ENCODE measurements at places on chromosomes 7 and 10.

GRCh38 chr10:17174626-17175025 is 26.8 kb downstream of the TRDMT1 start:
- no peak for DNase-seq

GRCh38 chr10:78819361-78820006 is 249.3 kb upstream of the ZMIZ1 start:
- no peak for DNase-seq

DNA sequence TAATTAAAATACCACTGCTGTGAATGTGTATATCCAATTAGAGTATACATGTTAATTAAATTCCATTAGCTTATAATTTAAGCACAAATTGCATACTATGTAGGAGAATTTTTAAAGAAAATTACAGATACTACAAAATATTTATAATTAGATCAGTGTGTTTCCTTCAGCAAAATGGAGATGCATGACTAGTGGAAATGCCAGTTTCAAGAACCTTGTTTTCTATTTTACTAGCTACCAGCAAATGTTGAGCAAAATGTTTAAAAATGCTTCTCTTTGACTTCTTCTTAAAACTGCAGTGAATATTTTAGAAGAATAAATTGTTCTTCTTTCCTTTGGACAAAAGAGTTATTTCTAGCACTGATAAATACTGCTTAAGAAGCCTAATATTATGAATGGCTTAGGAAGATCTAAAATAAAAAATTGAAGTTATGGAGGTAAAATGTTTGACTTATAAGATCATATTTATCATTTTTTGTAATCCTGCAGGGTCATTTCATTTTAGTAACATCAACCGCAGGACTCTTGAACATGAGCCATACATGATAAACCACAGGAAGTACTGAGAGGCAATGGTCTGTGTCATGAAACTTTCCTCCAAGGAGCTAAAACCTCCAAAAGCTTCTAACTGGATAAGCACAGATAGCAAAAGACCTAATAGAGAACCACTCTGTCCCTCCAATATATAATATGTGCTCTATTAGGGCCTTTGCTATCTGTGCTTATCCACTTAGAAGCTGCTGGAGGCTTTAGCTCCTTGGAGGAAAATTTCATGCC is 1066.0 kb upstream of the CELF2 start:
- DNase-seq = no peak

GRCh38 chr10:43258211-43258561 is 8.7 kb downstream of the RASGEF1A start:
- DNase-seq = no peak

DNA sequence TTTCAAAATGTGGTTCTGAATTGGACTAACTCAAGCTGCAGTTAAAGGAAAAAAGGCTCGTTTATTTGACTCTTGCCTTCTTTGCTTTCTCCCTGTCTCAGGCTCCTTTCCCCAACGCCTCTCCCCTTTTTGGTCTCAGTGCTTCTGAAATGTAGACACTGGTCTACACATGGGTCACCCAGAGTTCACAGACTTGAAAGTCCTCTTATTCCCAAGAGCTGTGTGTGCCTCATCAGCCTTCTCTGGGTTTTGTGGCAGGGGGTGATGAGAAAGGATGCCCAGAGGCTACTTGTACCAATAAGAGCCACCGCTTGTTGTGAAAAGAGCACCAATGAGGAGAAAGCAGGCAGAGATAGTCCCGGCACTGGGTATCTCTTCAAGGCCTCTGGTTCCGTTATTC is 125.7 kb downstream of the BICC1 start:
- DNase-seq = no peak

DNA sequence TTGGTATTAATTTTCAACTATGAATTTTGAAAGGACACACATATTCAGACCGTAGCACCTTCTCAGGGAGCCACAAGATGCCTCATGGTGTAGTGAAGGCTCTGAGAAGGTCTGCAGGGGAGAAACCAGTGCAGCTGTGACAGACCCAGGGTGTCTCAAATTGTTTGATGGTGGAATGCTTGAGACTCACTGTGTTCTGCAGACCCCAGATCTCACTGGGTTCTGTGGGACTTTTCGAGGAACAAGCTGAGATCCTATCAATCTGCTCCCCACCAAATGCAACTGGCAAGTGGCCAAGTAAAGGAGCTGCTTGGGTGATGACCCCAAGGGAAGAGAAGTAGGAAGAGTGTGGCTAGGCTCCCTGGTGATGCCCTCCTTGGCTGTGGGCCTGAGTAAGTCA is 130.5 kb upstream of the UNC5B start:
- no peak for DNase-seq

DNA sequence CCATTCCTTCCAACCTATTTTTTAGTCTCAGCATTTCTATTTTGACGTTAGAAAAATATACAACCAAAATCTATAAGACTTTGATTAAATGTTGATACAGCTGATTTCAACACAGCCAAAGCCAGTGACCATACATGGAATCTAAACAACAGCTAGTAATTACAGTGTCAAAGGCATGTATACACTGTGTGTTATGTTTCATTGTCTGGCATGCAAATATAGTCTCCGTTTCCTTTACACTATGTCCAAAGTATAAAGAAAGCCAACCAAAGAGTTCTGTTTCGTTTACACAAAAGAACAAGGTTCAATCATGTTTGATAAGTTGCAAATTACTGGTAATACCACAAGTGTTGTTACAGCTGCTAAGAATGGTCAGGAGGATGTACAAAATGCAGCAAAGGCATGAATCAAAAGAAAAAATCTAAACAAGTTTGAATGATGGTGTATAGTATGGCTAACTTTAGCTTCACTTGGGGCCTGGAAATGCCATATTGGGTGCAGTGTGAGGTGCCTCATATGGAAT is 268.3 kb upstream of the FERD3L start:
- DNase-seq = no peak

- no peak for DNase-seq
Observed at GRCh38 chr10:98260350-98260749, 7.6 kb downstream of the LOXL4 start.

Data from HS-27A (cell line).